ENCODE measurements at places on chromosomes 11 and 22.
A peak's percentile ranks its signal among the peaks of the same experiment; 100 is the strongest.

- DNase-seq = no peak
These were observed 110.0 kb downstream of the TP53I11 start for GRCh38 chr11:44840521-44841251.

DNA sequence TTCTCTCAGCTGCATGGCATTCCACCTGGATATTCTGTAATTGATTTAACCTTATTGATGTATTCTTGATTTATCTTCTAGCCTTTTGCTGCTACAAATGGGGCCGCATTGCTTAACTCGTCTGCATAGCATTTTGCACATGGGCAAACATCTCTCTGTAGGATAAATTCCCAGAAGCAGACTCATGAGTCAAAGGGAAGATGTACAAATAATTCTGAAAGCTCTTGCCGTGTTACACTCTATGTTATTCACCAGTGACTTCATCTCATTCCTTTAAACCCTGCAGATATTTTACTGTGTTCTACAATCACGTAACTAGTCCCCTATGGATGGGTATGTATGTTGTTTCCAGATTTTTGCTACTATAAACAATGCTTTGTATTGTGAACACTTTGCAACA is 112.7 kb downstream of the SEZ6L start:
- no peak for DNase-seq

DNA sequence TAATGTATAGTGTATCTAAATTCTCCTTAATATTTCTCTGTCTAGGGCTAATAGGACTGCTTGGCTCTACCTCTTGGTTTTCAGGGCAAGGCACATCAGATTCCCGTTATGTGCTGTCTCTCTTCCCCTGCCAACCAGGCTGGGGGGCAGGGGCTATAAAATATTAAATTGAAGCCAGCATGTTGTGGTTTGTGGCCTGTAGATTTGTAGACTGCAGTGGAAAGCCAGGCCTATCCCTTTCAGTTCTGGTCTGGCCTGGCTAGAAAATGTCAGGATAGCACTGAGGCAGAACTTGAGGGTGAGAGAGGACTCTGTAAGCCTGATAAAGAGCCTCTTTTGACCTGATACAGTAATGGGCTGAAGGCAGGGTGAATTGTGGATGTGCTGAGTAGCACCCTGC is 14.4 kb upstream of the GRK2 start:
- DNase-seq = no peak

DNA sequence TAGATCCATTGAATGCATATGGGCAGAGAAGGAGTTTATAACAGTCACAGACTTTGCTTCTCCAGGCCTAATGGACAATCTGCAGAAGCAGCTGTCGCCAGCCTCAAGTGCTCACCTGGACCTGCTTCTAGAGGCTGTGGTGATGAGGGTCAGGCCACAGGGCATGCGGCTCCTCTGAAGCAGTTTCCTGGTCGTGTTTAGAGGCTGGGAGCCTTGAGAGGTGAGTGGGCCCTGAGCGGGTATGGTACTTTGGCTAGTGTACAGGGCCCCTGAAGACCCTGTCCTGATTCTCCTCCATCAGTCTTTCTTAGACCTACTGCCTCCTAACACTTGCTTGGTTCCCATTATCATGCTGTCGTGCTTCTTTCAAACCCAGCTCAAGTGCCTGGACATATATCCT is 41.2 kb downstream of the NXPE2 start:
- no peak for DNase-seq

DNA sequence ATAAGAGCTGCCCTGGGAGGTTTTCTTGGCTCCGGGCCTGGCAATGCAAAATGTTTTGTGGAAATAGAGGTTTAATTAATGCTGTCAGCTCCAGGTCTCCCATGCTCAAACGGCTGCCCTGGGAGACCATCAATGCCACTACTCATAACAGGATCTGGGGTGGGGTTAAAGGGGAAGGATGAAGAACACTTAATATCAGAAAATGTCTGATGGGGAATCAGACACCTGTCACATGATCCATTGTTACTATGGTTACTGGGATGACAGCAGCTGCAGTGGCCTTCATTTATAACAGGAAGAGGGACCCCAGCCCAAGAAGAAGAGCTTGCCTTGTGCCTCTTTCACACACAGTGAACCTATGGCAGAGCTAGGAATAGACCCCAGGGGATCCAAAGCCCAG is 2.2 kb upstream of the SYT13 start:
- DNase-seq = no peak

DNA sequence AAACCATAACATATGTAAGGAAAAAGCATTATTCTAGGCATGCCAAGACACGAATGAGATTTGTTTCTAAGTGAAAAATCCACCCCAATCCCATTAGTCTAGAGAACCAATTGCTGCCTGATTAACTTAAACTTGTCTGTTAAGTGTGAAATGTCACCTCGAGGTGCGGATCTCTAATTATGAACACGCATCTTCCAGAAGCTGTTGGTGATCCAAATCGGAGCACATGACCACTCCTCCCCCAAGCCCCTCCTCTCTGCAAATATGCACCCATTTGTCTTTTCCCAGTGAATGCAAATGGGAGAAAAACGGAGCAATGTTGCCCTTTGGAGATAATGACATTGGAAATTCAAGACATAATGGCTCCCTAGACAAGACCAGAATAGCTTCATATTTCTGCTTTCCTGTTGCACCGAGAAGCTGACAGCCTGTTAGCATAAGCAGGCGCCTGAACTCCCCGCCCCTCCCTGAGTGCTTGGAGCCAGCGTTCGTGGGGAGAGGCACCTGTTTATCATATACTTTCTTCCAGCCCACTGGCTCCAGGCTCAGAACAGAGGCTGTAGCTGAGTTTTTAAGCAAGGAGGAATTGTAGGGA is 6.0 kb upstream of the FXYD6 start:
- DNase-seq = no peak

GRCh38 chr11:36162006-36162882 is 127.0 kb downstream of the COMMD9 start:
- no peak for DNase-seq

DNA sequence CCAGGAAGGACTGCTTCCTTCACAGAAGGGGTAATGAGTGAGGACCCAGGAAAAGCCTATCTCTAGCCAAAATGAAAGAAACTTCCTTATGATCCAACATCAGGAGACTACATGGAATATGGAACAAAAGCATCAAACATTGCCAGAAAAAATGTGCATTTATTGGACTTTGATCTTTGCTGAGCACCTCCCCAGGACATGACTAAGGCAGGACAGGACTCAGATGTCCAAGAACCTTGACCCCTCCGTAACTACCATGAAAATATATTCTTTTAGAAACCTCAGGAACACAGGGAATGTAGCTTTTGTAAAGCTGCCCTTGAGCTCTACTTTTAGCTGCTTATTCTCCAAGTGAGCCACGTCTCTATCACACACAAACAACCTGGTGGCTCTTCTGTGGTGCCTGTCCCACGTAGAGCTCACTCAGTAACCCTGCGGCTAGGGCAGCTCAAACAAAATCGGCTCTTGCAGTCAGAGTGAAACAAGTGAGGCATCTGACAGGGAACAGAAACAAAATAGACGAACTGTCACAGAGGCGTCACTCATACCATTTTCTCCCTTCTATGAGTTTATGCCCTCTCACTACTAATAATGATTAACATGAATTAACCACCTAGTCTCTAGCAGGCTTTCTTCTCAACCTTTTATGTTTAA is 471.5 kb upstream of the API5 start:
- no peak for DNase-seq

DNA sequence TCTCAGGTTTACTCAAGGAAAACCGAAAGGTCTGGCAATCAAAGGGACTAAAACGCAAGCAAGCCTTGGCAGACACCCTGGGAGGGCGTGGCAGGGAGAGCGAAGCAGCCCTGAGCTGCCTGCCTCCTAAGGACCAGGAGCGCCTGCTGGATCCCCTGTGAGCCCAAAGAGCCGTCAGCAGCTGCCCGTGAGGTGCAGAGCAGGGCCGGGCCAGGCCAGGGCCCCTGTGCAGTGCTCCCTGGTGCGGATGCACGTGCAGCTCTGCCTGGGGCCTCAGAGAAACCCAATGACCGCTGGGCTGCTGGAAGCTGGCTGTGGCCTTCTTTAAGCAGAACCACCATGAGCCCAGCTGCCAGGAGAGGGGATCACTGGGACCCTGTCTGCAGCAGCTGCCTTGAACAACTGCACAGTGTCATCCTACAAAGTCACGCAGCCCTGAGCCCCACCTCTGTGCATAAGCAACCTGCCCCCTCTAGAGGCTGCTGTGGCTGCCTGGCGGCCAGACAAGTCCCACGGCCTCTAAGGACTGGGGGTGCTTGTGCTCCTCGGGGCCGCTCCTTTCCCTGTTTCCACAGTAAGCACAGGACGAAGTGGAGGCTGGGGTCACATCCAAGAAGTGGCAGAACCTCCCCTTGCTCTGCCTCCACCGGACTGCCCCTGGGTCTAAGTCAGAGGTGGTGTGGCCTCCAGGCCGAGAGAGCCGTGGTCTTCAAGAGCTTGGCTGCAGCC is 29.1 kb upstream of the COMT start:
- DNase-seq = no peak

GRCh38 chr11:10302744-10303557 is 1.9 kb upstream of the ADM start:
- peak; percentile 51 for DNase-seq

- DNase-seq = no peak
These were observed 43.6 kb downstream of the GALNT18 start for GRCh38 chr11:11577932-11578911.

DNA sequence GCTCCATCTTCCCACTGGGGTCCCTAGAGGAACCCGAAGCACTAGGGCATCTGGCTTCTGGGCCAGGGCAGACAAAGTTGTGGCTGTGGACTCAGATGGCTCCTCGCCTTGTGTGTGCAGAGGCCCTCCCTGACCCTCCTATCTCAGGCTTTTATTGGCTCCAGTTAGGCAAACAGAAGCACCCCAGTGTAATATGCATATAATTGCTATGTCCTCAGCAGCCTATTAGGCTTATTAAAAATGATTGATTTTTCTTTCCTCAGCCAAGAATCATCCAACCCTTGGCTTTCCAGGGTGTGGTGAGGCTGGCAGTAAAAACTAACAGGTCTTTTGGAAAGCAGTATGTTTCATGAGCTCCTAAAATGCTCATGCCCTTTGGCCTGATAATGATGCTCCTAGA is 22.3 kb downstream of the UPB1 start:
- no peak for DNase-seq

GRCh38 chr11:78282821-78283220 is 94.1 kb downstream of the USP35 start:
- DNase-seq = no peak

DNA sequence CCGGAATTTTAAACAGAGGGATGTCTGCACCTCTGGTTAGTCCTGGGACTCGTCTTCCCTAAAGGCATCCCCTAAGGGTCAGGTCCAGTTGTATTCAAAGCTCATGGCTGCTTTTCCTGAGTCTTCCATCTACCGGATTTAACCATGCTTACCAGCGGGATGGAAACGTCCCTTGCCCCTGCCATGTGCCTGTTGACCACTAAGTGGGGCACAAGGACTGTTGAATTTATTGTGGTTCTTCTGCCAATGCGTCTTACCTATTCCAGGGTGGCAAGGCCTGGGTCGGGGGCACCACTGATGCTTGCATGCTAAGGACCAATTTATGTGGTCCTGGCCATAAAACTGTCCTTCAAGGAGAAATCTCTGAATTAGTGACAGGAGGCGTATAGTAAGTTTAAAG is 25.6 kb downstream of the ANKRD42 start:
- no peak for DNase-seq
